ENCODE measurements at places on chromosomes 1 and 21. TPM values are rescaled to one million over a fixed set of nuclear protein-coding genes. Genes with fewer than 3 reads are reported as not detected.

GRCh38 chr1:41917835-41918449 lies 780 bp downstream of the HIVEP3 start:
- peak; percentile 66 for DNase-seq

GRCh38 chr21:45034556-45035476 lies 39.6 kb upstream of the ADARB1 start:
- no peak for DNase-seq

GRCh38 chr1:20057886-20058420 lies 12.0 kb upstream of the PLA2G5 start:
- no peak for DNase-seq

- DNase-seq = no peak
Observed at GRCh38 chr1:239337799-239338430, 48.5 kb upstream of the CHRM3 start.

GRCh38 chr1:15330028-15330427 lies 79.7 kb upstream of the EFHD2 start:
- no peak for DNase-seq

GRCh38 chr1:31795801-31796621 lies 19.8 kb downstream of the SPOCD1 start:
- peak; percentile 38 for DNase-seq

- peak; percentile 75 for DNase-seq
Observed at GRCh38 chr1:210558302-210558701, 229.6 kb downstream of the HHAT start.

DNA sequence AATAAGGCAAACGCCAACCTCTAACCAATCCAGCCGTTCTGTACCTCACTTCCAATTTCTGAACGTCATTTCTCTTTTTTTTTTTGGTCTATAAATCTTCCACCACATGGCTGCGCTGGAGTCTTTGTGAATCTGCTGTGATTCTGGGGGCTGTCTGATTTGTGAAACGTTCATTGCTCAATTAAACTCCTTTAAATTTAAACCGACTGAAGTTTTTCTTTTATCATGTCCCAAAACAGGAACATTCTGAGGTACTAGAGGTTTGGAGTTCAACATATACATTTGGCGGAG lies 65.5 kb upstream of the BACH1 start:
- no peak for DNase-seq

DNA sequence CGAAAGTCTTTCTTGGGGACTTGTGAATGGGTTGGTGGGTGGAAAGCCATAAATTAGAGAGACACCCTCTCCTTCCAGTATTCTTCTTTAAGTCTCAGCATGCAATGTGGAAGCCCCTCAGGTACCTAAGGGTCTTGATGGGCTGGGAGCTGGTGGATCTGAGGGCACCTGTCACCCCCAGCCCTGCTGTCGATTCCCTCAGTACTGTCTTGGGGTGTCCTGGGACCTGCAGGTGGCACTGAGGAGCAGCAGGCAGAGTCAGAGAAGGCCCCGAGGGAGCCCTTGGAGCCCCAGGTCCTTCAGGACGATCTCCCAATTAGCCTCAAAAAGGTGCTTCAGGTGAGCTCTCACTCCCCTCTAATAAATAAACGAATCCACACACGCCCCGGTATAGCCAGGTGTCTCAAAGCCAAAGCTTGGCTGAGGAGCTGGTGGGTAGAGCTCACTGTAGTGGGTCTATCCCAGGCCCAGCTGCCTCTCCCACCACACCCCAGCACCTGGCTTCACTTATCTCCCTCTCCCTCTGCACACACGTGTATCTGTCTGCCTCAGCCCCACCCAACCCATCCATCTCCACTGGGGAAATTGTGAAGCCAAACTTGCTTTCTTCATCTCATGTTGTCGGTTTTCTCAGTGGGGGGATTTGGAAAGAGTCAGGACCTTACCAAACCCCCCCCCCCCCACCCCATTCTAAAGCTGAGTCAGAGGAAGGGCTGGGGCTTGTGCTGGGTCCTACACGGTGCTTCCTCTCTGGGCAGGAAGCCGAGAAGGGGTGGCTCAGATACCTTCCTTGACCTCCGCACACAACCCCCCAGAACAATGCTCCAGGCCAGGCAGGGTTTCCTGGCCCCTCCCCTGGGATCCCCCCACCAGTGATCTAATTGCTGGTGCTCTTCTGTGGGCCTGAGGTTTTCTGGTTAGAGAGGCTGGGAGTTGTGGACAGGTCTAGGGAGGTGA lies 1.6 kb downstream of the ADAM15 start:
- DNase-seq = peak; percentile 74

DNA sequence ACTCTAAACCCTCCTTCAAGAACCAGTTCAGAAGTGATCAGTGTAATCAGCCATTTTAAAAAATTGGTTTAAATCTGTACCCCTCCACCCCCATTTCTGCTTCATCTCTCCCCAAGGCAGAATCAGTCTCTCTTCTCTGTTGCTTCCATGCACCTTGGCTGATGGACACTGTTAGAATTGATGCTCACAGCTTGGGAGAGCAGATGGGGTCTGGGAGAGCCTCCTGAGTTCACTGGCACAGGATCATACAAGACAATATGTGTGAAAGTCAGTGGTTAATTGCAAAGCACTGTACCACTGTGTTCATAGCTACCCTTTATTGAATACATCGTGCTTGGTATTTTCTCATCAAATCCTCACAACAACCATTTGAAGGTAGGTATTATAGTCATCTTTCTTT lies 140.9 kb downstream of the ROR1 start:
- no peak for DNase-seq

GRCh38 chr1:188122646-188123045 lies 1293.9 kb downstream of the PLA2G4A start:
- DNase-seq = no peak

DNA sequence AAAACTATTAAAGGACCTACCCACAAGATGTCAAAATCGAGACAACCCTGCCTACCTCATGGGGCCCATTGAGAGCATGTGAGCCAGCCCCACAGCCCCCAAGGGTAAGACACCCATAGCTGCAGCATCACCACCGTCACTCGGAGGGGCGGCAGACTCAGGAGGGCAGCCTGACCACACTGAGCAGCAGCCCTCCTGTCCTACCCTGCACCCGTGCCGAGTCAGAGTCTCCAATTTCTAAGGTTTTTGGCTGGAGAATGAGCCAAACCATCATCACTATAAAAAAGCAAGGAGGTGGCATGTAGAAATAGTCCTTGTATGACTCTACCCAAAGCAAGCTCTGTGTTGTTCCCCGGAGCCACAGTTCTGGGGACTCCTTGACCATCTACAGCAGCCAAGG lies 94.7 kb downstream of the SSBP3 start:
- DNase-seq = no peak

DNA sequence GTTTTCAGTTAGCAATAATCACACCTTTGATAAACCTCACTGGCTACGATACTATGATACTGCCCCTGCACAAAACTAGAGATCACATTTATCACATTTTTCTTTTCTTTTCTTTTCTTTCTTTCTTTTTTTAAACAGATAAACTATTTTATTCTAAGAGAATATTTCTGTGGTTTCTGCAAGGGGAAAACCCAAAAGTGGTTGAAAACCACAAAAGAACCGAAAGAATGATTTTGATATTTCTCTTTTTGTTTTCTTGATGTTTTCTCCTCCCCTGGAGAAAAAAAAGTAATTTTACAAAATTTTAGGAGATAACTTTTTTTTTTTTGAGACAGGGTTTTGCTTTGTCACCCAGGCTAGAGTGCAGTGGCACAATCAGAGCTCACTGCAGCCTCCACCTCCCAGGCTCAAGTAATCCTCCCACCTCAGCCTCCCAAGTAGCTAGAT lies 18.4 kb upstream of the FRRS1 start:
- no peak for DNase-seq

- DNase-seq = no peak
Observed at GRCh38 chr21:42165901-42166300, 53.0 kb upstream of the ABCG1 start.

DNA sequence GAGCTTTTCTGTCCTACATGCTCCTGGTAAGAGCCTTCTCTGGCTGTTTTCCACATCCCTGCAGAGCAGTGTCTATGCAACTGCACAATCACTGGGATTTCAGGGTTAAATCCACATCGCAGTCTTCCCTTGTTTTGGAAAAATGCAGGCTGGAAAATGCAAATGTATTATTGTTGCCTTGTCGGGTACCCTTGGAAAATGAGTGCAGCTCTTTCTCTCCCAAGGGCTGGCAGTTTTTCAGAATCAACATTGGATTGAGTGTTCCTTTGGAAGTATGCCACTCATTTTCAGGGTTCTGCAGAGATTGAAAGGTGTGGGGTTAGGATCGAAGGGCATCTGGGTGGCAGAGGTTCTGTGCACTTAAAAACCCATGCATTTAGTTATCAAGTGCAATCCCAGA lies 3.2 kb downstream of the NOS1AP start:
- no peak for DNase-seq

- DNase-seq = no peak
Observed at GRCh38 chr1:111214074-111214801, 13.3 kb upstream of the CHI3L2 start.

Gene HUNK
- 0.04 TPM for polyA plus RNA-seq

Gene PTBP2
- 9.4 TPM for polyA plus RNA-seq

Gene GNG4
- polyA plus RNA-seq = not detected

Gene ST6GALNAC3
- polyA plus RNA-seq = 2.5 TPM

Gene PCSK9
- 0.04 TPM for polyA plus RNA-seq

Gene BATF3
- 0.69 TPM for polyA plus RNA-seq
